ENCODE measurements at places on chromosomes 3 and 15.

GRCh38 chr15:99502182-99502581 lies 63.6 kb upstream of the MEF2A start:
- no peak for DNase-seq

GRCh38 chr15:65067645-65068402 lies at the start of gene RASL12:
TSS of gene RASL12 (minus strand) at chr15:65067991. CDS start at chr15:65067835, 156 bp downstream.
- DNase-seq, result no peak

- no peak for DNase-seq
Measured at GRCh38 chr3:53384465-53385423, 37.4 kb upstream of the DCP1A start.

GRCh38 chr3:111246967-111247760 lies 175.5 kb downstream of the NECTIN3 start:
- peak; percentile 82 for DNase-seq

DNA sequence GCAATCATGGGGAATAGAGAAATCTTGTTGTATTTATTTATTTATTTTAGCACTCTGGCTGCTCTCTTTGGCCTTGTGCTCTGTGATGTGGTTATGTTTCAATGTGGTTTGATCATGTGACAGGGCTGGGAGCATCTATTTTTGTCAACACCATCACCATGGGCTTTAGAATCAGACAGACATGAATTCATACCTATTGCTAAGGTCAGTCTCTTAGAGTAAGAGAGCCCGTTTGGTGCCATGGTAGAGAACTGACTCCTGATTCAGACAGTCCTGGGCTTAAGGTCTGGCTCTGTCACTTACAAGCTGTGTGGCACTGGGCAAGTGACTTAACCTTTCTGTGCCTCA lies 157.0 kb downstream of the RYR3 start:
- DNase-seq, result no peak

DNA sequence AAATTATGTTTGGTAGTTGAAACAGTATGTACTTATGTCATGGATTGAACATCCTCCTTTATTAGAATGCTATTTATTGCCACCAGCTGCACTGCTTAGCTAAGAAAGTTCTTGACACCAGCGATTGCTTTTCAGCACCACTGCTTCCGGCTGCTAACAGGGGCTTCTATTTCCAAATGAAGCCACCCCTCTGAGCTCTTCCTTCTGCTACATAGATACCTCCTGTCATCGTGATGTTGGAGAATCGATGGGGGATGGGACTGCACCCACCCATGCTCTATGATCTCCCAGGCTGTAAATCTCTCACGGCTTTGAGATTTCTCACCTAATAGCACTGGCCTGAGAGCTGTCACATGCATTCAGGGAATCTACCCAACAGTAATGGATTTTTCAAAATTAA lies 259.2 kb downstream of the MEIS2 start:
- DNase-seq, result no peak

DNA sequence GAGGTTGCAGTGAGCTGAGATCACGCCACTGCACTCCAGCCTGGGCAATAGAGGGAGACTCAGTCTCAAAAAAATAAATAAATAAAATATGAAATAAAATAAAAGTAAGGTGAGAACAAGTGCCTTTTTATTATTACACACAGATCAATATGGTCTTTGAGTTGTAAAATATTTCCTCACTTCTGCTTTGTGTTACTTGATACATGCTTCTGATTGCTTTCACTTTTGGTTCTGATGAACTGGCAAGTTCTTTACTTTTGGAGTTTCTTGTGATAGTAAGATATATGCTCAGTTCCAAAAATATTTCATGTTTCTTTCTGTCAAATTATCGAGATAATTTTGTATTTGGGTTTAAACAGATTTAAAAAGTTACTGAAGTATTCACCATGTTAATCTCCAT lies 16.6 kb upstream of the GYG1 start:
- DNase-seq, result peak; percentile 25

- DNase-seq, result no peak
Measured at GRCh38 chr3:65830948-65831732, 207.6 kb downstream of the MAGI1 start.

GRCh38 chr3:44098656-44099415 lies 142.8 kb upstream of the TOPAZ1 start:
- no peak for DNase-seq

GRCh38 chr3:149971403-149972075 lies 844 bp upstream of the PFN2 start:
- peak; percentile 71 for DNase-seq

- DNase-seq, result peak; percentile 60
Measured at GRCh38 chr3:54853573-54854404, 74.1 kb downstream of the LRTM1 start.
